Tibial nerve (tissue), 4 donors: ENCODE measurements at places on chromosomes 11 and 22.

DNA sequence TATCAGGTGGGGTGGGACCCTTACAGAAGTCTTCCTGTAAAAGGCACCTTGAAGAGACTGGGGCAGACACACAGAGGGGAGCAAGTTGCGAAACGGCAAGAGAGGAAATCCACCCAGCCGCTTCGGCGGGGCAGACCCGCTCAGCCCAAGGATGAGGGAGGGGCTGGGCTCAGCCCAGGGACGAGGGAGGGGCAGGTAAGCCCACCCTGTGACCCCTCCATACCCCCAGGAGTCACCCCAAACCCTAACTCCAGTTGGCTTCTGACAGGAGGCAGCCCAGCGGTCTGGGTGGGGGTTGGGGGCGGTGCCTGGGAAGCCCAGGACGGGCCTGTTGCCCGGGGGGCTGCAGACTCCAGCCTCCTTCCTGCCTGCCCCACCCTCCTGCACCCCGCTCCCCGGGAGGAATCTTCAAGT, 965 bp downstream of the OSBPL5 start:
- DNase-seq: peak; percentile 10

GRCh38 chr11:27459191-27459590, 13.4 kb downstream of the LGR4 start:
- DNase-seq: no peak

DNA sequence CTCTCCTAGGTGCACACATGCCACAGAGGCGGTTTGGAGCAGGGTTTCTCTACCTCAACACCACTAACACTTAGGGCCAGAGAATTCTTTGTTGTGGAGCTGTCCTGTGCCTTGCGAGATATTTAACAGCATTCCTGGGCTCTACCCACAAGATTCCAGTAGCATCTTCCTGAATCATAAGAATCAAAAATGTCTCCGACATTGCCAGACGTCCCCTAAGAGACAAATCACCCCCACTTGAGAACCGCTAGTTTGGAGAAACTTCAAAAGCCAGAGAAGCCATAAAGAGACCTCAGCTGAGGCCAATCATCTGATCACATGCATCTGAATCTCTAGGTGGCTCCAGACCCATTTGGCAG, 16.1 kb downstream of the MFNG start:
- no peak for DNase-seq

DNA sequence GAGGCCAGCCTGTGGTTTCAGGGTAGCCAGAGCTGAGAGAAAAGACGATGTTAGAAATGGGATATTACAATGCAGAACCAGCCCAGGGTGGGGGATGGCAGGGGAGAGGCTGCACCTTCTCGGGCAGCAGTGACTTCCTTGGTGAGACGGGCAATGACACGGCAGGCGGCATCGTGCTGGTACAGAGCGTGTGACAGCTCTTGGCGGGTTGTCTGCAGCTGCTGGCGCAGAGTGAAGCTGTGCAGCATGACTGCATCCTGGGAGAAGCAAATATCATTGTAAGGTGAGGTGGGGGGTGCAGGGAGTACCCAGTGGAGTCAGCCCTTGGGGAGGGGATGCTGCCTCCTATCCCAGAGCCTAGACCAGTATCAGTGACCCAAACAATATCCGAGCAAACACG, 3.8 kb downstream of the PRPF19 start:
- DNase-seq: no peak
